ENCODE measurements at places on chromosomes 1 and 21. TPM values are rescaled to one million over a fixed set of nuclear protein-coding genes. Genes with fewer than 3 reads are reported as not detected.

The TPTE gene
- total RNA-seq: 0.26 TPM

The OR2T33 gene
- not detected for total RNA-seq

- DNase-seq: no peak
Observed at GRCh38 chr1:170044187-170044586, 30.3 kb downstream of the KIFAP3 start.

- peak; percentile 80 for DNase-seq
Observed at GRCh38 chr1:234572966-234573365, 37.0 kb downstream of the IRF2BP2 start.

DNA sequence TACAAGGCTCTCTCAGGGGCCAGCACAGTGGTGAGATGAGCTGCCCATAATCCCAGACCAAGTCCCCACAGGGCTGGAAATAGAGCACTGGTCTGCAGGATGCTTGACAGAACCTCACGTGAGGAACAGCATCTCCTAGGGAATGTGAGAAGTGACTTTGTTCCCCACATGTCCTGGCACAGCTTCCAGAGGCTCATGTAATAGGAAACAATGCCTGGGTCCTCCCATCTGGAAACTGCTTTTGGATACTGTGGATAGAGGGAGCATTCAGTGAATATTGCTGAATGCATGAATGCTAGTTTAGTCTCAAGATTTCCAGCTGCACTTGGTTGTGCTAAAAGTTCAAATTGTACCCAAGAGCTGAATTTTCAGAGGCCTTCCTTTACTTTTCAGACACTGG, 146.2 kb downstream of the TNR start:
- no peak for DNase-seq

DNA sequence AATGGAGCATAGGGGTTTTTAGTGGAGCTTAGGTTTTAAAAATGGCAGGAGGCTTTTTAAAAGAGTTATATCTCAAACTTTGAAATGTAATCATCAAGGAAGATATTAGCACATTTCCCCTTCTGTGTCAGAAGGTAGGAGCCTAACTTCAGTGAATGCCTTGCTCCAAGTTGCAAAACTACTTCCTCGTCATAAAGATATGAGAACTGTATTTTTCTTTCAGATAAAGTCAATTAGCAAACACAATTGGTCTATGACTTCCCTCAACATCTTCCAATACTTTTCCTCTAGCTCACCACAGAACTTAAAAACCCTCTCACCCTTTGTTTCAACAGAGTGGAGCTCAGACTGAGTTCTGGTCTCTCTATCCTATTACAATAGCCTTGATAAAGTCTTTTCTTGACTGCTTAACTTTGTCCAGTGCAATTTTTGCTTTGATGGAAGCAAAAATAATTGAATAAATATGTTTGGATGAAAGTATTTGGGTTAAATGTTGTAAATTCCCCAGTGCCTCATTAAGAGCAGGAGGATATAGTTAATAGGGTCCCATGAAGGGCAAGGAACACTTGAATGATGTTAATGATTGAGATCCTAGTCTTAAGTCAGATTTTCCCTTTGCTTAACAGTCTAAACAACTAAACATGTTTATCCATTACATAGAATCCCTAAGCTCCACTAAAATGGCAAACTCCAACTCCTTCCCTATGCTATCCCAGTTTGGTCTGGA, 58.9 kb downstream of the TNFSF18 start:
- no peak for DNase-seq

The CIART gene
- 0.21 TPM for total RNA-seq

DNA sequence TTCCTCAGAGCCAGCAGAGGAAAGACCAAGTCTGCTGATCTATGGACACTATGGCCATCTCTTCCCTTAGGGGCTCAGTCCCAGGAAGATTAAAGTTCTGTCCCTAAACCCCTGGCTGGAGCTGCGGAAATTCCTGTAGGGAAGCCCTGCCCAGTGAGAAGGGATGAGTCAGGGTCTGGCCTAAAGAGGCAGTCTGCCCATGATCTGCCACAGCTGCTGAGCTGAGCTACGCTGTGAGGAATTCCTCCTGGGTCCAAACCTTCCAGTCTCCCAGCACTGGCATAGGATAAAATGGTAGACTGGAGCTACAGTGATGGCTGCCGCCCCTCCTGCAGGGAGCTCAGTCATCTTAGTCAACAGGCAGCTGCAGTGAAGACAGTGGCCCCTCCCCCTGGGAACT, 213.7 kb downstream of the BRINP2 start:
- DNase-seq: no peak

The MIS18A gene
- total RNA-seq: 12.1 TPM

Data from SK-MEL-5 (cell line).